NCI-H526 treated with DMSO at 0.1 percent for 48 hours (cell line): ENCODE measurements at places on chromosomes 13 and 19.

DNA sequence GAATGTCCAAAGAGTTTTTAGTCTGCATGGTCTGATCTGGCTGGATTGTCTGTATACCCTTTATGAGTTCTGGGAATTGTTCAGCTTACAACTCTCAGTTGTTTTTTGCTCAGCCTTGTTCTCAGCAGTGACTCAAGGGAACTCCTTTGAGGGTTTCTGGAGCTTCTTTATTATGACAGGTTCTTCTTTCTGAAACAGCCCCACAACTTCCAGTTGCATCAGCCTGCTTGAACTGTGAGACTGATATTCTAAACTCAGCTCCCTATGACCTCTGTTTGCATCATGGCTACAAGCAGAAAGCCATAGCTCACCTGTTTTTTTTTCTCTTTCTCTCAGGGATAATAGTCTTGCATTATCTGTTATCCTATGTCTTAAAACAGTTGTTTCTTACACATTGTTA, 85.0 kb downstream of the TDRD3 start:
- no peak for DNase-seq

DNA sequence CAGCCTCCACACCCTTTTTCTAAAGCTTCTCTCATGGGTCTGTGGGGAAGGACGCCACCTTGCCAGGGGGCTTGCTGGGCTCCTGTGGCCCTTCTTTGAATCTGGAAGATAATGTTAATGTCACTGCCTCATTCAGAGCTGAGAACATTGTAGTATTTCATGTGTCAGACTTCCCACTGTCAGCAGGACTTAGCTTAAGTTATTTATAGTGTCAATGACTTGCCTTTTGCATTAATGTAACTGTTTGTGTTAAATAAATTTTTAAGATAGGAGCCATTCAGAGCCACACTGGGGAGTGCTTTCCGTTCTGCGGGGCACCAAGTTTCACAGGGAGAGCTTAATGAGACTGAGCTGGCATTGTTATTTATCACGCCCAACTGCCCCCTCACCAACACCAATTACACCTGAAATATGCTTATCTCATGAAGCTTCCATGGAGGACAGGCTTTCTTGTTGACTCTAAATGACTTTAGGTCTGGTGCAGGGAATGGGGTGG, 226.9 kb upstream of the UBL3 start:
- no peak for DNase-seq

GRCh38 chr19:9538183-9539058, at the start of gene ZNF426:
TSS of gene ZNF426 (minus strand) at chr19:9538645. CDS start at chr19:9536232, 2,413 bp downstream.
- DNase-seq = peak; percentile 40

DNA sequence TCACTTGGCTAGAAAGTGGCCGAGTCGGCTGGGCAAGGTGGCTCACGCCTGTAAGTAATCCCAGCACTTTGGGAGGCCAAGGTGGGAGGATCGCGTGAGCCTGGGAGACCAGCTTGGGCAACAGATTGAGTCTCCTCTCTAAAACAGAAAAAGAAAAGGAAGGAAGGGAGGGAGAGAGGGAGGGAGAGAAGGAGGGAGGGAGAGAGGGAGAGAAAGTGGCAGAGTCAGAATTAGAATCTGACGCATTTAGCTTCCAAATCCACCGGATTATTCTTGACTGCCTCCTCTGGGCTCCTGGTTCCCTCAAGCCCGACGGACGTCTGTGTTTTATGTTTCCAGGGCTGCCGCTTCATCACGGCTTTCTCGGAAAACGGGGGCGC, 22.5 kb downstream of the LRFN3 start:
- DNase-seq = no peak

- DNase-seq = no peak
Measured at GRCh38 chr13:22486490-22486889, 694.3 kb upstream of the SGCG start.

DNA sequence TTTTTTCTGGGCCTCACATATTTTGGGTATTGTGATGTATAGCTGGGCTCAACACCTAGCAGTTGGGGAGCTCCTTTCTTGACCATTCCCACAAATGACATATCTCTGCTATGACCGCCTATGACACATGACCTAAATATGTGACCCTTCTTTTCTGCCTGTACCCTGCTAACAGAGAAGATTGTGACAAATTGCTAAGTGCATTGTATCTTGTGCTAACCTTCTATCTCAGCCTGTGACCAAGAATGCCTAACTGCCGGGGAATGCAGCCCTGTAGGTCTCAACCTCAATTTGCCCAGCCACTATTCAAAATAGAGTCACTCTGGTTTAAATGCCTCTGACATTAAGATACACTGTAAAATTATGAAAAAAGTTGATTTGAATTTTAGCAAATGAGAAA, 6.8 kb upstream of the ZNF429 start:
- no peak for DNase-seq
